Dorsolateral prefrontal cortex (tissue), 122 donors: ENCODE measurements at places on chromosomes 2 and 18.

- DNase-seq = no peak
Observed at GRCh38 chr2:158251356-158251755, 149.7 kb downstream of the UPP2 start.

DNA sequence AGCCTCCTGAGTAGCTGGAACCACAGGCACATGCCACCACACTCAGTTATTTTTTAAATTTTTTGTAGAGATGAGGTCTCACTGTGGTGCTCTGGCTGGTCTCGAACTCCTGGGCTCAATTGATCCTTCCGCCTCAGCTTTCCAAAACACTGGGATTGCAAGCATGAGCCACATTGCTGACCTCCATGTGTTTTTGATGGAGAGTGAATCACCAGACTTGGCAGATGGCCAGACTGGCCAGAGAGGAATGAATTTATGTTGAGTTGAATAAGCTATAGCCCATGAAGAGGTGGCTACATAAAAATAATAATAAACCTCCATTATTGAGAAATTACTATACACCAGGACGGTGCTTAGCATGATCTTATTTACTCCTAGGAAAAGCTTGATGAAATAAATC lies 91.5 kb downstream of the MREG start:
- no peak for DNase-seq

DNA sequence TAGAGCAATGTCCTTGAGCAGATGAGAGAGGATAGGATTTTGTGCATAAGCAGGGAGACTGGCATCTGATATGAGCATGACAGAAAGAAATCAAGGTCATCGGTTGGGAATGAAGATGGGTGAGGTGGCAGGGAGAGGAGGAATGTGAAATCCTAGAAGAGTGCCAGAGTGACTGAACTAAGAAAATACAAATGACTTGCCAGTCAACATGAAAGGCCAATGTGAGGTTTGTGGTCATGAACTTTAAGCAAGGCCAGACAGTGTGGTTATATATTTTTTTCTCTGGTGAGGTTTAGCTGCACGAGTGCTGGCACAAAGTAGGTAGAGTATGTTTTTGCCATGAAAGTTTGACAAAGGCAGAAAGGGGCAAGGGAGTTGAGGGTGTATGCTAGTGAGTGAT lies 21.2 kb downstream of the QPCT start:
- DNase-seq = no peak

DNA sequence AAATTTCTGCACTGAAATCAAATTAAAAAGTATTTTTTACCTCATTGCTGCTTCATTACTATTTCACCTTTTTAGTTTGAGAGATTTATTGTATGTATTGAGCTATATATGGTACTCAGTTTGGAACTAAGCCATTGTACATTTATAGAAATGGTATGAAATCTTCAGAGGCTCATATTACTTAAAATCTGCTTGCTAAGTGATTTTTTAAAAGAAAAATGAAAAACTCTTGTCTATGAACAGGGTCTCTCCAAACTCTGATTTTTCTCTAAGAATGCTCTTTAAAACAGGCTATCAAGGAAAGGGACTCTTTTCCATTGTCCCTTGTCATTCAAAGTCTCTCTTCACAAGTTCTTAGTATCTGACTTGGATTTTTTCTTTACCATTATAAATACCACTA lies 31.8 kb downstream of the C1D start:
- DNase-seq = no peak

DNA sequence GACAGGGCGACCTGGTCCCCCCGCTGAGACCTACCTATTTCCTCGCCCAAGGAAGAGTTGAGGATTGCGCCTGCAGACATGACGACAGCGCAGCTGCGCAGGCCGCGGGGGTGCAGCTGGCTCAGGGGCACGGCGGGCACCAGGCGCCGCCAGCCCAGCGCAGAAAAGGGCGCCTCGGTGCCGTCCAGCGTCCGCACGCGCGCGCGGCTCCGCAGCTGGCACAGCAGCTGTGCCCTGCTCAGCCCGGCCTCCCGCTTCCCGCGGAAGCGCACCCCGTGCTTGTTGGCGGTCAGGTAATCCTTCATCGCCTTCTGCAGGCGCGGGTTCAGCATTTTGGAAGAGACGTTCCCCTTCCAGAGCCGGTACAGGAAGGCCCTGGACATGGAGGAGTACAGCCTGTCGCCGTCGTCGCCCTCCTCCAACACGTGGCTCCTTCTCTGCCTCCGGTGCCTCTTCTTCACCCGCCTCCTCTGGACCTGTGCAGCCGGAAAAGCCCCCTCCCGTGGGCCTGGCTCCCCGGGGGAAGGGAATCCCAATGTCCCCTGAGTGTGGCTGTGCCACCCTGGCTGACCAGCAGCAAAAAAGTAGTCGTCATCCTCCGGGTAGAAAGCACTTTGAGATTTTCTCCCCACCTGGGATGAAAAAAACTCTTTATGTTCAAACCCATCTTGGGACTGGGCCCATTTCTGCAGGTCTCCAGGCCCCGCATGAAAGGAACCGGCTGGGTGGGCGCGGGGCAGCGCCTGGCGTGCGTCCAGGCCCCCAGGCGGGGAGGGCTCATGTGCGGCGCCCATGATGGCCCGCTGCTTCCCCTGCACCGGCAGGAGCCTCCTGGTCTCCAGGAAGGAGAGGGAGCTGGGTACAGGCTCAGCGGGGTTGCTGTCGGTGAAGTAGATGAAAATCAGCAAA lies 42.7 kb downstream of the ST6GAL2 start:
- no peak for DNase-seq

- no peak for DNase-seq
Observed at GRCh38 chr2:10846110-10846861, 33.7 kb upstream of the PDIA6 start.

- no peak for DNase-seq
Observed at GRCh38 chr18:59172664-59173249, 33.1 kb downstream of the SEC11C start.

GRCh38 chr2:33018271-33018670 lies 71.5 kb downstream of the LTBP1 start:
- DNase-seq = no peak

GRCh38 chr2:190119923-190120590 lies 57.5 kb upstream of the MSTN start:
- no peak for DNase-seq

- DNase-seq = no peak
Observed at GRCh38 chr2:176101216-176101830, 1.7 kb downstream of the HOXD12 start.

DNA sequence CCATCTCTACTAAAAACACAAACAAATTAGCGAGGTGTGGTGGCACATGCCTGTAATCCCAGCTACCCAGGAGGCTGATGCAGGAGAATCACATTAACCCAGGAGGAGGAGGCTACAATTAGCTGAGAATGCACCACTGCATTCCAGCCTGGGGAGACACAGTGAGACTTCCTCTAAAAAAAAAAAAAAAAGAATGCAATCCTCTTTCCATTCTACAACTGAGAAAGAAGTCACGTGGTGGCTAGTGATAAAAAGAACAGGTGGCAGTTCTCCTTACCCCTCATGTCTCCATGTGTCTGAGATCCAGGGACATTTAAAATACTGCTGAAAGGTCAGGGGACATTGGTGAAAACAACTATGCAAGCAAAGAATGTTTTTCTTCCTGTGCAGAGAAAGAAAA lies 24.4 kb upstream of the GPR39 start:
- DNase-seq = no peak

DNA sequence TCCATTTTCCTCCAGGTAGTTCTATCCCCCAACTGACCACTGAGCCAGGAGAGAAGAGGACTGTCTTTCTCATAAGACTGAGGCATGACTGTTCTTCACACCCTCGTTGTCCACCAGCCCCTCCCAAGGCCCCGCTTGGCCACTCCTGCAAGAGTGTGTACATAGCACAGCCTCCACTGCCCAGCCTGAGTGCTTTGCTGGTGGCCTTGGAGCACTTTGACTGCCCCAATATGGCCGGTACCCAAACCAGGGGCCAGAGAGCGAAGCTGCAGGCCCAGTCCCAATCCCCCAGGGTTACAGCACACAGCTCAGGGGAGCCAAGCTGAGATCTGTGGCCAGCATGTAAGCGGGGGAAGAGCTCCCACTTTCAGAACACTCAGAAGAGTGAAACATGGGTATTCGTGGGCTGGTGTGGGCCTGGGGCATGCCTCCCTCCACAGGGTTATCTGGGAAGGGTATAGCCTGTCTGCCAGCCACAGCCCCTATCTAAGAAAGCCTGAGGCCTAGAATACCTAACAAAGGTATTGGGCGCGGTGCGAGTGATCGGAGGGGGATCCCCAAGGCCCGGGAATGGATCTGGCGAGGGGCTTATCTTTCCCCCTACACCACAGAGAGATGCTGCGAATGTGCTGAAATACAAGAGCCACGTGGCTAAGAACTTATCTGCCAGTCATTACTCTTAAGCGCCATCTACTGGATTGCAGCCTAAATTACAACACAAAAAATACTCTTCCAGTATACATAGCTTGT lies 163.8 kb downstream of the WDPCP start:
- no peak for DNase-seq

DNA sequence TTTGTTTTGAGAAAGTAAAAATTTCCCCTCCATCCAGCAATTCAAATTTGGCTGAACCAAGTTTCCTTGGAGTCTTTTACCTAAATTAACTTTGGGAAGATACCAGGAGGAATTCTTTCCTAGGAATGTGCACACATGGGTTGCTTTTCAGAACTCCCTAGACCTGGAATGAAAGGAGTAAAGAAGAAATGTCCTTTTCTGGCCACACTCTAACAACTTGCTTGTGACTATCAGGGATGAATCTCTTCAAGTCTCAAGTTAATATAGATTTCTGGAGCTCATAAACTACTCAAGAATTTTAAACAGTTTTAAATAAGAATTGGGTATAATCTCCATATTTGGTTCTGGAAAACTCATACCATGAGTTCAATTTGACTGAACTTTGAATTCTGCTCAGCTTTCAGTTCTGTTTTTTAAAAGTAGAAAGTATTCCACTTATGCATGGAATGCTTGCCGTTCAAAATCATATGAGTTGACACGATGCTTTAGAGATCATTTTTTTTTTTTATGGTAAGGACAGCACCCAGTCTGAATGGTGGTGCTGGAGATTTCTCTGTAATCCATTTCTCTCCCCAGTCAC lies 7.7 kb downstream of the RASGRP3 start:
- no peak for DNase-seq

DNA sequence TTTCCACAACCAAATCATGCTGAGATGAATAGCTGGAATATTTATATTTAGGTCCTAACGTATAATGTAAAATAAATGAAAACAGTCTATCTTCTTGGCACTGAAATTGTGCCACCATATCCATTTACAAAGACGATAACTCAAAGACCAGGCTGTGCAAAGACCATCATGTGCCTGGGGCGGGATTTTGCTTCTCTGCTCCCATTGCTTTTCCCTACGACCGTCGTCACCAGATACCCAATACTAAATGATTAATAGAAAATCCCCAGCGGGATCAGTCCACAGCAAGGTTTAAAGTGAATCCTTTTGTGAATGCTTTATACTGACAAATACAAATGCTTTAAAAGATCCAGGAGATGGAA lies 194.3 kb upstream of the ARL4C start:
- no peak for DNase-seq

DNA sequence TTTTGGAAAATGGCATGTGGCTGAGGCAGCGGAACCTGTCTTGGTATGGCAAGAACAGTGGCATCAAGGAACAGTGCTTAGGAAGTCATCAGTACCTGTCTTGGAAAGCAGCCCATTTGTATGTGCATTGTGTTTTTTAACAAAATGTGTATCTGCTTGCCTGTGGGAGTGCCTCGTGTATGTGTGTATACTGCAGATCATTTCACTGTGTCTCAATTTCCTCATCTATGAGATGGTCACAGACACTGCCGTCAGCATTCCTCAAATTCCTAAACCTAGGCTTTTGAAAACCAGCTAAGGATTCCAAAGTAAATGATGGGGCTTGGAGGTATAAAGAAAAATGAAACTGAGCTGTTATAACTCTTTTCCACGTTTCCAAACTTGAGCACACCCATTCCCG lies 441.3 kb downstream of the RND3 start:
- no peak for DNase-seq

DNA sequence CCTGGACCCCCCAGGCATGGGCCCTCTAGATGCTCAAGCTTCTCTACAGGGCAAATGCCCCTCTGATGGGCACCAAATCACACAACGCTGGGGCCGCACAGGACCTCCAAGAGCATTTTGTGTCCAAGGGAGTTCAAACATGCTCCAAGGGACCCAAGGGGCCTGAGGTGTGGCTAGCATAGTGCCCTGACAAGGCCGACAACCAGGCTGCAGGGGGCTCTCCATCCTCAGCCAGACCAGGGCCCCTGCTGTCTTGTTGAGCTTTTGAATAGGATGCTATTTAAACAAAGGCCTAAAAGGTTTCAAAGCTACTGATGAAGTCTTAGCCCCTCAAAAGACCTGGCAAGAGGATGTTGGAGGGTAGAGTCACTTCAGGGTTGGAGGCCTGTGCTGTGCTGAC lies 33.1 kb downstream of the EN1 start:
- no peak for DNase-seq

- no peak for DNase-seq
Observed at GRCh38 chr18:73119574-73119973, 251.8 kb upstream of the NETO1 start.

DNA sequence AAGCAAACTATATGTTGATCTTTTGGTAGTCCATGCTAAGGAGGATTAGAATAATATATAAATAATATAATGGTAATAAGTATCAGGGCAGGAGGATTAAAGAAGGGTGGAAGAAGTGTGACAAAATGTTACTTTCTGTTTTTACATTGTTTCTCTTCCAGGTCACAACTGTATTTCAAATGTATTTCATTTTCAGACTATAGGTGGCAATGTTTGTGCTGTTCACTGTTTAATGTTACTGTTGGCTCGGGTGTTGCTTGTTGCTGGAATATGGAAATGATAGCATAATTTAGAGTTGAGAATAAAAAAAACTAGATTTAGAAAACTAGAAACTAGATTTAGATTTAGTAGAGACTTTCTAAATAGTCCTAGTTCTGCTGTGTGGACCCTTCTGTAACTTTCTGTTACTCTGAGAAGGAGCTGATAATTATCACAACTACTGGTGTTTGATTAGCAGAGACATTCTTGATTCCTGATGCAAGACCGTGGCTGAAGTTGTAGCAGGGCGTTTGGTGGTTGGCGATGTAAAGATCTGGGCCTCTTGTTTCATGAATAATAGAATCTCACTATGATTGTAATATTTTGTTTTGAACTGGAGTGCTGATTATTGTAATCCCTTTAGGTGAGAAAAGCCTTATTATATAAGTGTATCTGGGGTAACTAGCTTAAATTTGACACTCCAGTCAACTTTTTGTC lies 7.9 kb downstream of the NEDD4L start:
- DNase-seq = no peak

GRCh38 chr2:218217360-218218267 lies 625 bp downstream of the ARPC2 start:
- DNase-seq = peak; percentile 47

- no peak for DNase-seq
Observed at GRCh38 chr18:75799449-75800330, 372.2 kb upstream of the SMIM21 start.

GRCh38 chr2:127893494-127893893 lies 7.7 kb upstream of the AMMECR1L start:
- DNase-seq = no peak
